ENCODE measurements at places on chromosomes 11 and 22.

GRCh38 chr11:36362902-36363301 lies 66.8 kb downstream of the PRR5L start:
- no peak for DNase-seq

- DNase-seq = no peak
These were observed 406.1 kb downstream of the DYNC2H1 start for GRCh38 chr11:103515283-103515682.

DNA sequence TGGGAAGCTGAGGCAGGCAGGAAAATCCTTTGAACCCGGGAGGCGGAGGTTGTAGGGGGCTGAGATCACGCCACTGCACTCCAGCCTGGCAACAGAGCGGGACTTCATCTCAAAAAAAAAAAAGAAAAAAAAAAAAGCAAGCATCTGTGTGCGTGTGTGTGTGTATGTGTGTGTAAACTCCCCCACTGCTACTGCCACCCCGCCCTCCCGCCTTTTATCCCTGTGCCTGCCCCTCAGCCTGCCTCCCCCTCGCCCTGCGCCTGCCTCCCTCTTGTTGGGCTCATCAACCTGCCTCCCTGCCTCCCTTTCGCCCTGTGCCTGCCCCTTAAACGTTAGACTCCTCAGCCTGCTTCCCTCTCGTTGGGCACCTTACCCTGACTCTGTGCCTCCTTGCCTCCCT lies 18.0 kb downstream of the TMEM258 start:
- DNase-seq = no peak

DNA sequence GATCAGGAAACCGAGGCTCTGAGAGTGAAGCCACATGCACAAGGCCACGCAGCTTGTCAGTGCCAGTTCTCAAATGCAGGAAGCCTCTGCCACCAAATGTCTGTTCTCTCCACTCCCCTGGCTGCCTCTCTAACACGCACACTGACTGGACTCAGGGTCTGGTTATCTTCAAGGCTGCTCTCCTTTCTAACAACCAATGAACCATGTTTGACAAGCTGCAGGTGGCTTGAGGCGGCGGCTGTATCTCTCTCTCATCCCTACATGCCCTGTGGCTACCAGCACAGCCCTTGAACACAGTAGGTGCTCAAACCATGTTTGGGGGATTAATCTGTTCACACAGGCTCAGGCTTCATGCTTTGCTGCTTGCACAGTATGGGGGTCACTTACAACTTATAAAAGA lies 23.7 kb downstream of the MFNG start:
- DNase-seq = no peak

DNA sequence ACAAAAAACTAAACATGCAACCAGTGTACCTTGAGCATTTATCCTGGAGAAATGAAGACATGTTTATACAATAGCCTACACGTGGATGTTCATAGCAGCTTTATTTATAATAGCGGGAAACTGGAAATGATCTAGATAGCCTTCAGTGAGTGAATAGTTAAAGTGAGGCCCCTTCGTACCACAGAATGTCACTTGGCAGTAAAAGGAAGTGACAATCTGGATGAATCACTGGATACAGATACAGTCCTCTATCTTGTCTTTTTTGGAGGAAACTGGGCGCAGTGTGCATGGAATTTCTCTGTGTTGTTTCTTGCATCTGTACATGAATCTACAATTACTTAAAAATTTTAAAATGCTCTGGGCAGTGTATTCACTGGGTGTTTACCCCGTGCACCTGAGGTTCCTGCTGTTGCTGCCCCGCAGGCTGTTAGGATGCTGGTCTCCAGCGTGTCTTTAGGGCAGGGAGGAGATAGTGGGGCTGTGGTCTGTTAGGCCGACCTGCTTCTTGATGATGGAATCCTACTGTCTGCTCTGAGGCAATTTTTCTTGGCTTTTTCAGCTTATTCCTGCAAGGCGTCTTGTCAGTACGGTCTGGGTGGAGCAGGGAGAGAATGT lies 23.2 kb downstream of the DERL3 start:
- no peak for DNase-seq

GRCh38 chr22:41289671-41290070 lies 3.7 kb upstream of the RANGAP1 start:
- DNase-seq = no peak

DNA sequence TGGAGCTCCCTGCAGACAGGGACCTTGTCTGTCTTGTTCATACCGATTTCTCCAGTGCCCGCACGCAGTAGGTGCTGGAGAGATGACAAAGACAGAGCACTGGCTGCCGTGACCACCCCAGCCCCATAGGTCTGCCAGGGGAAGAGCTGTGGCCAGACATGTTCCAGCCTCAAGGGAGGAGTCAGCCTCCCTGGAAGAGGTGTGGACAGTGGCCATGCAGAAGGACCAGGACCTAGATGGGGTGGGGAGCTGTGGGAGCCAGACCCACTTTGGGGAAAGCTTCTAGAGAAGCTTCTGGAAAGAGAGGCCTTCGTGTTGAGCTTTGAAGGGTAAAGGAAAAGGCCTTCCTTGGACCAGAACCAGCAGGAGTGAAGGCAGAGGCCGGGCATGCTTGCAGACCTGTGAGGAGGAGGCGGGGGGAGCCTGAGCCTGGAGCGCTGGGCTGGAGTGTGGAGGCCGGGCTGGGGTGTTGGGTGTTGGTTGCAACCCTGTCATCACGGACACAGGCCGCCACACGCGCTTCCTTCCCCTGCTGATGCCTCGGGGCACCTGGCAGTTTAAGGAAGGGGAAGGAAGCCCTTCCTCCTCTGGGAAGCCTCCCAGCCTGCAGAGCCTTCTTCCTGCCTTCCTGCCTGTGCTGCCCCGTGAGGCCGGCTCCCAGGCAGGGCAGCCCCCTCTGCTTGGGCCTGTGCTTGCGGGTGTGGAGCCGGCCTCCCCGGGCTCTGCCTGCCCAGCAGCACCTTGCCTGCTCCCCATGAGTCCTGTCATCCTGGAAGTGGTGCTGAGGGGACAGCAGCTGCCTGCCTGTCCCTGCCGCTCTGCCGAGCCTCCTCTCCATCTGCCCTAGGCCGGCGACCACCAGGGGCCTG lies 12.3 kb downstream of the RELT start:
- no peak for DNase-seq

- DNase-seq = no peak
These were observed 275.3 kb downstream of the METTL15 start for GRCh38 chr11:28383456-28383855.

GRCh38 chr11:123261345-123262106 lies 66.5 kb upstream of the CLMP start:
- peak; percentile 94 for DNase-seq

DNA sequence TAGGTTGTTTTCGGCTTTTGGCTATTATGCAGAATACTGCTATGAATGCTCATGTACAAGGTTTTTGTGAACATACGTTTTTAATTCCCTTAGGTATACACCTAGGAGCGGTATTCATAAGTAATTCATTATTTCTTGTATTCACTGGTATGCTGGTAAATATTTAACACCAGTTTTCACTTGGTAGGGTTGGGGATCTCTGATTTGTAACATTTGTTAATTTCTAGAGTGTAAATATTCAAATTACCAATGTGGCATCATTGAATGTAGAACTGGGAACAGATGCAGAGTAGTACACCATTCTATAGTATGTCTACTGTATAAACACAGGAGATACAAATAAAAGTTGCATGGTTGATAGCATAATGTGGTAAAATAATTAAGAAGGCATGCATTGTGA lies 16.3 kb downstream of the GVQW3 start:
- DNase-seq = no peak

- peak; percentile 31 for DNase-seq
These were observed 74.9 kb upstream of the HORMAD2 start for GRCh38 chr22:30005213-30005857.

GRCh38 chr11:73135346-73136284 lies 6.5 kb downstream of the FCHSD2 start:
- no peak for DNase-seq

GRCh38 chr11:128318856-128319474 lies 268.4 kb downstream of the ETS1 start:
- DNase-seq = no peak

Data from iPS DF 6.9 (cell line).